Activated CD8-positive, alpha-beta T cell treated with anti-CD3 and anti-CD28 coated beads, Interleukin-2, amount 10 ng/mL, durations not matched to agents 7 days and 5 days (primary cell): ENCODE measurements at places on chromosomes 3 and 15.

GRCh38 chr3:16113704-16114103, 60.8 kb upstream of the GALNT15 start:
- no peak for DNase-seq

GRCh38 chr3:122773944-122774509, 19.6 kb downstream of the HSPBAP1 start:
- DNase-seq: no peak

GRCh38 chr3:124064050-124064449, 72.1 kb upstream of the ROPN1 start:
- DNase-seq: no peak

DNA sequence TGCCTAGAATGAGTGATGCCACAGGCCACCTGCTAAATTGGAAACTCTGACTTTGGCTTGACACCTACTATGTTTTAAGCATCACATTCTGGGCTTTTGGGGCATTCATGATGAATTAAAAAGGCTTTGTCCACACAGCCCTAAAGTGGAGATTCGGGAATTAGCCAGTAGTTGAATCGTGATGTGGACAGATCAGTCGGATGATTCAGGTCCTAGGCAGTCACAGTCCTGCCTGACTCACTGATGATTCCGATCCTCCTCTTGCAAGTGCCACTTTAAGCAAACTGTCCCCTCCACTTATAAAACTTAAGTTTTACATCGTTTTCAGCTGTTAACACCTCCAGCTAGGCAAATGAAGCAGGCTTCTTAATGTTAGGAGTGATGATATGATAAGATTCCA, 75.3 kb downstream of the SYNPR start:
- no peak for DNase-seq

DNA sequence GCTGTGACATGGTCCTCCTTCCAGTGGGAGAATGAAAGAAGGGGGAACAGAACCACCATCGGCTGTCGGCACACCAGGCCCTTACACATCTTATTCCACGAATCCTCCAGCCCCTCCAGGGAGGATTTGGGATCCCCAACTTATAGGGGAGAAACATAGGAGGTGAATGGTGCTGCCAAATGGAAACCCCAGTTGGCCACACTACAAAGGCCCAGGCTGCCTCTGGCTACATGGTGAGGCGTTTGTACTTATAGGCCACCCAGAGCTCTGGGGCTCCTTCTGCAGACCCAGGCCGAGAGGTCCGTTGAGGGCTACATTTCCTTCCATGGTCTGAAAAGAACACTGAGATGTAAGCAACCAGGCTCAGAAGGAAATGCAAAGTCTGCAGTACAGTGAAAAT, 12.0 kb downstream of the AMOTL2 start:
- DNase-seq: no peak

GRCh38 chr15:34490417-34491193, 53.0 kb upstream of the GOLGA8A start:
- no peak for DNase-seq

DNA sequence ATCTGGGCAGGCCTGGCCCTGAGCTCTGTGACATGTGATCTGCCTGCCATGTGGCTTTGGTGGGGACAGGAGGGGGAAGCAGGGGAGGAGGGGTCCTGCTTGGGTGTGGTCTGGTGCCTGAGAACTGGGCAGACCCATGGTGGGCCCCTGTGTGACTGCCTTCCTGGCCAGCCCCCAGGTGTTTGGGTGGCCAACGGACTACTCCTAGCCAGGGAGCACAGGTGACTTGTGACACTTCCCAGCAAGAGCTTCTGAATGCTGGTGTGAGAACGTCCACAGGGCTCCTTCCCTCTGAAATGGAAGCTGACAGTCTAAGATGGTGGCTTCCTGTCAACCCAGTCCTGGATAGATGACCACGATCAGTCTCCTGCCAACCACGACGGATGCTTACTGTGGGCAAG, 136.1 kb upstream of the MEF2A start:
- no peak for DNase-seq

DNA sequence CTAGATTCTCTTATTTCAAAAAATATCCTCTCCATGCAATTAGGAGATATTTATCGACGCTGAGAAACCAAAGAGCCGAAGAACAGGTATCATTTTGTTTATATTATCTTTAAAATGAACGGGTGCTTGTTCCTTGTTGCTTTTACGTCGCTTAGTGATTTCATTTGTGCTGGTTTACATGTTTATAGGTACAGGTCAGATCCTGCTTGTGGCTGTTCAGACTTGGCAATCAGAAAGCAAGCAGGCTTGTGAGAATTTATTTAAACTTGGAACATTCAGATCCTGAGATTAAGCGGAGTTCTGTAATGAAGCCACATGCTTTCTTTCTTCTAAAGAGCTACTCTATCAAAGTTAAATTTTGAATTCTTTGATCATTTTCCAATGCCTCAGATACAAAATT, 43.0 kb upstream of the ATP2C1 start:
- no peak for DNase-seq
